Upper lobe of left lung (tissue), 6 donors: ENCODE measurements at places on chromosomes 2 and 18. TPM values are rescaled to one million over a fixed set of nuclear protein-coding genes. Genes with fewer than 3 reads are reported as not detected.
A peak's percentile ranks its signal among the peaks of the same experiment; 100 is the strongest.

DNA sequence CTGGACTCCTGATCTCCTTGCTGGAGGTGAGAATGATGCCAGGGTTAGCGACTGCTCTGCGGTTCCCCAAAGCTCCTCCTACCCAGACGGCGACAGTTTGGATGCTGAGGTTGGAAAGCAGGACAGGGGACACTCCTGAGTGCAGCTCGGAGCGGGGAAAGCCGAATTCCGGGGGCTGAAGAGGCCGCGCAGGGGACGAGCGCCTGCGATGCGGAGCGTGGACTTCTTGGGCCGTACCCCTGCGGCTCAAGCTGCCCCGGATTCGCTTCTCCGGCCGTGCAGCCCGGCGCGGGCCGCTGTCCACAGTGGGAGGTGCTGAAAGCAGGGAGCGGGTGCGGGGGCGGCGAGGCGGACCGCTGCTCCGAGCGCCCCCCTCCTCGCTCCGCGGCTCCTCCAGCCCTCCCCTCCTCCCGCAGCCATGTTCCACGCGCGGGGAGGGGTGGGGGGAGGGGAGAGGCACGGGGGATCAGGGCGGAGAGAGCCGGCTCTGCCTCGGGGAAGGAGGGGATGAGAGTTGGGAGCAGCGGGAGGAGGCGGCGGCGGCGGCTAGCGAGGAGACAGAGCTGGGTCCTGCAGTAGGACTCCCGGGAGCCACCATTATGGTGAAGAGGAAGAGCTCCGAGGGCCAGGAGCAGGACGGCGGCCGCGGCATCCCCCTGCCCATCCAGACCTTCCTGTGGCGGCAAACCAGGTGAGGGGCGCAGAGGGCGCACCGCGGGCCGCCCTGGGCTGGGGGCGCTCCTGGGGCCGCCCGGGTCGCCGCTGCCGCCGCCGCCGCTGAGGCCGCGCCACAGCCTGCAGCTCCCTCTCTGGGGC is at the start of gene UNC80:
Gene UNC80 (plus strand): TSS at position 359 of the 816 bp plus-strand sequence. CDS start 241 bp downstream, at position 600.
- H3K27ac ChIP-seq, result no peak within 1 kb of the TSS
- peaks cover 5% of the 10 kb centered on the region for H3K4me1 ChIP-seq
- H3K27me3 ChIP-seq, result peaks cover 10% of the 10 kb centered on the region
- H3K4me3 ChIP-seq, result peak within 1 kb of the TSS; percentile 32
- peak; percentile 25 for DNase-seq

DNA sequence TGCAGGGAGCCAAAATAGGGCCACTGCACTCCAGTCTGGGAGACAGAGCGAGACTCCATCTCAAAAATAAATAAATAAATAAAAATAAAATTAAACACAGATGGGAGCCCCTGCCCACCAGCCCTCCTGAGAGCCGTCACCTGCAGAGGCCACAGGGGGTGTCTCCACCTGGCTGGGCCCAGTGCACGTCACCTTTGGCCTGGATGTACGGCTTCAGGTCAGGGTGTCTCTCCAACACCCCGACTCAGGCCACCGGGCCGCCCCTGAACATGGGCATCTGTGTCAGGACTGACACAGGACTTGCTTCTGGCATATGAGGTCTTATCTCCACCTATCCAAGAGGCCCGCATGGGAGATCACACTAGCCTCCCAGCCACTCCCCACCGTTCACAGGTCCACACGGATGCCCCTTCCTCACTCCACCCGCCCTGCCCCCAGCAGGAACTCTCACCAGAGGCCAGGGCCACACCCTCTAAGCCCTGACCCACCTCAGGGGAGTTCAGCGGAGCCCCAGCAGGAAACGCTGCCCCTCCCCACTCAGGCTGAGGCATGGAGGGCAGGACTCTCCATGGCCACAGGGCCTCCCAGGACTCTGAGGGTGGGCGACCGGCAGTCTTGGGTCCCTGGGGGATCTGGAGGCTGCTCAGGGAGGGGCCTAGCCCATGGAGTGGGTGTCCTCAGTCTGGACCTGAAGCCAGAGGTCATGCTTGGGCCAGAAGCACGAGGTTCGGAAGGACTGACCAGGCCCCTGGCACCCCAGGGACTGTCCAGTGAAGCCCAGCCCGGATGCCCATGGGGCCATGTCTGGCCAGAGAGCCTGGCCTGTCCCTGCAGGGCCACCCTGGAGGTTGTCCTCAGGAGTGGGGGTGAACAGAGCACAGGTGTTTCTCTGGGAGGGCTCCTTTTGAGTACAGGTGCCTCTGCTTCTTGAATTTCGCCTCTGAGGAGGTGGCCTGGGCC is 1.6 kb upstream of the CROCC2 start:
- no peaks in the 10 kb centered on the region for H3K27me3 ChIP-seq
- H3K4me3 ChIP-seq, result no peak overlapping the region
- peaks cover under 1% of the 10 kb centered on the region for H3K4me1 ChIP-seq
- no peaks in the 10 kb centered on the region for H3K36me3 ChIP-seq
- no peak for DNase-seq

- H3K36me3 ChIP-seq, result no peaks in the 10 kb centered on the region
- no peak overlapping the region for H3K4me3 ChIP-seq
- H3K27ac ChIP-seq, result no peak overlapping the region
- DNase-seq, result no peak
These were observed 110.9 kb upstream of the FOSL2 start for GRCh38 chr2:28281739-28282138.

Gene ABCG5
- not detected for total RNA-seq

DNA sequence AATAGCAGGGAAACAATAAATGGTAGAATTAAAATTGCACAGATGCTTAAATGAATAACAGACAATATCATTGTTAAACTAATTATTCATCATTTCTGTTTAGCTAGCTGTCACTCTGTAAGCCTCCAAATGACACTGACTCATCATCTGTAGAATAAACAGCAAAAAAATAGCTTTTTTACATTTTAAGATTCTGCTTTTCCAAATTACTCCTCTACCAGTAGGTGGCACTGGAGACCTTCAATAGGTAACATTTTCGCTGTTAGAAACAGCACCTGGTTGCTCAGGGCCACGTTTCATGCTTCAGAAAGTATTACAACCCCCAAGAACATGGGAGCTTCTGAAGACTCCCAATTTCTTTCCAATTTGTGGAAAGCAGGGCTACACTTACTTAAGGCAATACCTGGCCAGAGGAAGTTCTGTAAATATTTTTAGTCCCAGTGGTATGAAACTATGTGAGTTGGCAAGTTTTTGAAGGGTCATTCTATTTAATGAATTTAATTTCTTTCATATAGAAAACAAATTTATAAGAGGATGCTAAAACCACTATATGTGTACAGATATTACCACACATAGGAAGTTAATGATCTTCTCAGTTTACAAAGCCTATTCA is 45.4 kb downstream of the TTN start:
- H3K4me1 ChIP-seq, result no peaks in the 10 kb centered on the region
- H3K4me3 ChIP-seq, result no peak overlapping the region
- DNase-seq, result no peak

DNA sequence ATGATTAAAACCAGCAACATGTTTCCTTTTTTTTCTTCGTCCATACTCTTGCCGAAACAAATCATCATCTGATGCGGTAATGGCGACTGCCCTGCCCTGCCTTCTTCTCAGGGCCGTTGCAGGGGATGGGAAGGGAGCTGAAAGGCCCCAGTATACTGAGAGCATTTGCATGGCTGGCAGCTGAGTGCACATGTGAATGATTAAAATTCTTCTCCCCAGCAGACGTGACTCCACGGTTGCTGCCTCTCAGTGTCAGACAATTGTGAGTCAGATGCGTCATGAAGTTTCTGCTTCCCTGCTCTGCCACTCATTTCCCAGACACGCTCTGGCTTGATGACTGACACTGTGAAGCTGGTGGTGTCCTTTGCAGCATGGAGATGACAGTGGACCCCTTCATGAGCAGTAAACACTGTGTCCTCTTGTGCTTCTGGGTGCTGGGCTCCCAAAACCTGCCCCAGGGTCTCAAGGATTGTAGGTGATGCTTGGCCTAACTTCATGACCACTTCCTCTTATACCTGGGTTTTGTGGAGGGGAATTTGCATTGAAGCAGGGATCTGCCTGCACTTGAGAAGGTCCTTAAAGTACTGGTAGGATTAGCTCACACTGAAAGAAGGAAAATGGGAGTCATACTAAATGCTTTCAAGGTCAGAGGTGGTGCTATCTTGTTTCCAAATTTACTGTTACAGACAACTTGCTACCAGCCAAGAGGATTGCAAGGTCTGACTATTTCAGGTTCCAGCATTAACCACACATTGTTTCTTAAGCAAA is 222.5 kb upstream of the COPS8 start:
- H3K27ac ChIP-seq, result no peak overlapping the region
- no peaks in the 10 kb centered on the region for H3K27me3 ChIP-seq
- H3K4me3 ChIP-seq, result no peak overlapping the region
- no peak for DNase-seq
- no peaks in the 10 kb centered on the region for H3K4me1 ChIP-seq

Gene MARCO
- 338 TPM for total RNA-seq

- H3K27ac ChIP-seq, result no peak overlapping the region
- no peak for DNase-seq
- peaks cover 81% of the 10 kb centered on the region for H3K4me1 ChIP-seq
- no peaks in the 10 kb centered on the region for H3K27me3 ChIP-seq
These were observed 42.4 kb downstream of the HPCAL1 start for GRCh38 chr2:10345126-10345525.

DNA sequence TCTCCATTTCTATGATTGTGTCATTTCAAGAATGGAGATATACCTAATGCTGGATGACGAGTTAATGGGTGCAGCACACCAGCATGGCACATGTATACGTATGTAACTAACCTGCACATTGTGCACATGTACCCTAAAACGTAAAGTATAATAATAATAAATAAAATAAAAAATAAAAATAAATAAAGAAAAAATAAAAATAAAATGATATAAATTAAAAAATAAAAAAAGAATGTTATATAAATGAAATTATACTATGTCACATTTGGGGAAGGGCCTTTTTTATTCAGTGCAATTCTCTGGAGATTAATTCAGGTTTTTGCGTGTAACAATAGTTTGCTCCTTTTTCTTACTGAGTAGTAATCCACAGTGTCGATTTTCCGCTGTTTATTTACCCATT is 763.5 kb upstream of the POU3F3 start:
- H3K27ac ChIP-seq, result no peak overlapping the region
- no peaks in the 10 kb centered on the region for H3K36me3 ChIP-seq
- DNase-seq, result no peak

DNA sequence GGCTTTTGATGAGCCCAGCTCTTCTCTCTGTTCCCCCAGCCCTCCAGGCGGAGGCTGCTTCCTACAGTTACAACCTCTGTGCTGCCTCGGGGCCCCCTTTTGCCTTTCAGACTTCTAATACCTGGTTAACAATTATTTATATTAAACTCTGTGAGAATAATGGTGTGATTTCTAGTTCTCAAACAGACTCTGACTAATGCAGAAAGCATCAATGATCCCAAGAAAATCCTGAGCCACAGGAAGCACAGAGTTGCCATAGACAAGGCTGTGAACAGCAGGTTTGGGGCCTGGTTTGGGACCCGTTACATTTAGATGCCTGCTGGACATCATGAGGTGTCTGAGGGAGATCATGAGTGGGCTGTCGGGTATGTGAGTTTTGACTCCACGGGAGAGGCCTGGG is 37.4 kb upstream of the MYO3B start:
- no peak overlapping the region for H3K27ac ChIP-seq
- no peak for DNase-seq
- H3K36me3 ChIP-seq, result no peaks in the 10 kb centered on the region
- H3K4me1 ChIP-seq, result no peaks in the 10 kb centered on the region
- H3K27me3 ChIP-seq, result no peaks in the 10 kb centered on the region

- no peaks in the 10 kb centered on the region for H3K27me3 ChIP-seq
- peaks cover 10% of the 10 kb centered on the region for H3K36me3 ChIP-seq
- peaks cover 36% of the 10 kb centered on the region for H3K4me1 ChIP-seq
- no peak overlapping the region for H3K27ac ChIP-seq
- H3K4me3 ChIP-seq, result no peak overlapping the region
These were observed 69.9 kb downstream of the TRIP12 start for GRCh38 chr2:229851870-229852269.

DNA sequence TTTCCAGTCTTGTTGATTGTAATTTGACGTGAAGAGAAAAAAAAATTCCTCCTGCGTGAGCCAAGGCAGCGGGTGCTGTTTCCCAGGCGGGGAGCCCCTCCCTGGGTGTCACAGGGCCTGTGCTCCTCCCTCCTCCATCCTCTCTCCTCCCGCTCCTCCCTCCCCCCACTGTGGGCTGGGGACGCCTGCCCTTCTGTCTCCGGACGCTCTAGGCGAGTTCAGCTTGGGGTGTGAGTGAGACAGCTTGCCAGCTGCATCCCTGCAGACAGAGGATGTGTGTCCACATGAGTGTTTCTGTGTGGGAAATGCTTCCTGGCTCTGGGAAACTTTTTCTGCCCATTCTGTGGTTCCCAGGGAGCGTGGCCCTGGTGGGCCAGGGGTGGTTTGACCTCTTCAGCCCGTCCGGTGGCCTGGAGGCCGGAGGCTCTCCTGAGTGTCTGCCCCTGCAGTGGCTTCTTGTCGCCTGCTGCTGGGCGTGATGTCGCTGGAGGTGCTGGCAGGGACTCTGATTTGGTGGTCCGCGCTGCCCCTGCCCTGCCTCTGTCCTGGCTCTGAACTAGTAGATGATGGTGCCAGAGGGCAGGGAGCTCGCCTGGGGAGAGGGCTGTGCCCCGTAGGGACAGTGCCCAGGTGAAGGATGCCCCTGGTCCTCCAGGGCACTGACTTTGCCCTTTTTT is 96.4 kb downstream of the USP40 start:
- peaks cover 2% of the 10 kb centered on the region for H3K4me1 ChIP-seq
- peaks cover 63% of the 10 kb centered on the region for H3K36me3 ChIP-seq
- peak overlapping the region; percentile 62 for H3K27ac ChIP-seq
- H3K27me3 ChIP-seq, result no peaks in the 10 kb centered on the region
- peak; percentile 69 for DNase-seq

Gene G6PC2
- total RNA-seq, result not detected

Gene RAB31
- 86.1 TPM for total RNA-seq

Gene PDE11A
- not detected for total RNA-seq

GRCh38 chr2:145757503-145758246 is 1237.8 kb upstream of the ZEB2 start:
- H3K4me1 ChIP-seq, result peaks cover 2% of the 10 kb centered on the region
- DNase-seq, result no peak
- no peak overlapping the region for H3K27ac ChIP-seq
- no peak overlapping the region for H3K4me3 ChIP-seq

Gene CSRNP3
- 1.0 TPM for total RNA-seq

DNA sequence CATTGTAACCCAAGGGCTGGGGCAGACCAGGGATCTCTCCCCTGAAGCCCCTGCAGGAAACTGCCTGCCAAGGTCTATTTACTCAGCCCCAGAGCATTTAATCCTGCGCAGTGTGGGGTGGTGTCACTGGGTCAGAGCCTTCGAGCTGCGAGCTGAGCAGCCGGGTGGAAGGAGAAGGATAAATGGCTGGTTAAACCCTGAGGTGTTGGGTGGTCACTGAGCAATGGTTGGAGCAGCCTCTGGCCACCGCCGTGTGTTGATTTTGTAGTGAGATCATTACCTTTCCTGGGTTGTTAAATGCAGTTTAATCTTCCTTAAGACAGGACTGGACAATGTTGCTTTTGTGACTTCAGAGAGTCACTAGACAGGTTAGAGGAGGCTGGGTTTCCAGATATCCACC is 98.1 kb downstream of the SETBP1 start:
- DNase-seq, result no peak
- H3K4me3 ChIP-seq, result no peak overlapping the region
- H3K36me3 ChIP-seq, result no peaks in the 10 kb centered on the region
- no peak overlapping the region for H3K27ac ChIP-seq
- no peaks in the 10 kb centered on the region for H3K27me3 ChIP-seq

- no peaks in the 10 kb centered on the region for H3K4me1 ChIP-seq
- no peak overlapping the region for H3K27ac ChIP-seq
- no peaks in the 10 kb centered on the region for H3K27me3 ChIP-seq
These were observed 53.2 kb downstream of the VWA3B start for GRCh38 chr2:98140210-98140609.
